ENCODE measurements at places on chromosomes 16 and 17.

- no peaks in the 10 kb centered on the region for H3K36me3 ChIP-seq
- H3K27me3 ChIP-seq: peaks cover 57% of the 10 kb centered on the region
- no peak overlapping the region for H3K4me3 ChIP-seq
Observed at GRCh38 chr17:83076938-83077337, 2.5 kb upstream of the METRNL start.

GRCh38 chr17:47254403-47254943, 846 bp downstream of the ITGB3 start:
- no peaks in the 10 kb centered on the region for H3K36me3 ChIP-seq
- H3K4me1 ChIP-seq: no peaks in the 10 kb centered on the region
- peak overlapping the region; percentile 67 for H3K4me3 ChIP-seq
- peaks cover 75% of the 10 kb centered on the region for H3K27me3 ChIP-seq
- no peak for DNase-seq
- no peak overlapping the region for H3K27ac ChIP-seq

GRCh38 chr17:55090079-55090492, 121.5 kb downstream of the STXBP4 start:
- H3K27ac ChIP-seq: no peak overlapping the region
- H3K4me1 ChIP-seq: peaks cover 9% of the 10 kb centered on the region
- no peaks in the 10 kb centered on the region for H3K27me3 ChIP-seq
- H3K36me3 ChIP-seq: peaks cover 6% of the 10 kb centered on the region

- H3K27ac ChIP-seq: peak overlapping the region; percentile 97
- no peaks in the 10 kb centered on the region for H3K36me3 ChIP-seq
- DNase-seq: peak; percentile 76
- peaks cover 26% of the 10 kb centered on the region for H3K4me1 ChIP-seq
- H3K4me3 ChIP-seq: peak overlapping the region; percentile 97
- H3K27me3 ChIP-seq: peaks cover 24% of the 10 kb centered on the region
Observed at GRCh38 chr16:51153577-51154031, 2.5 kb upstream of the SALL1 start.

DNA sequence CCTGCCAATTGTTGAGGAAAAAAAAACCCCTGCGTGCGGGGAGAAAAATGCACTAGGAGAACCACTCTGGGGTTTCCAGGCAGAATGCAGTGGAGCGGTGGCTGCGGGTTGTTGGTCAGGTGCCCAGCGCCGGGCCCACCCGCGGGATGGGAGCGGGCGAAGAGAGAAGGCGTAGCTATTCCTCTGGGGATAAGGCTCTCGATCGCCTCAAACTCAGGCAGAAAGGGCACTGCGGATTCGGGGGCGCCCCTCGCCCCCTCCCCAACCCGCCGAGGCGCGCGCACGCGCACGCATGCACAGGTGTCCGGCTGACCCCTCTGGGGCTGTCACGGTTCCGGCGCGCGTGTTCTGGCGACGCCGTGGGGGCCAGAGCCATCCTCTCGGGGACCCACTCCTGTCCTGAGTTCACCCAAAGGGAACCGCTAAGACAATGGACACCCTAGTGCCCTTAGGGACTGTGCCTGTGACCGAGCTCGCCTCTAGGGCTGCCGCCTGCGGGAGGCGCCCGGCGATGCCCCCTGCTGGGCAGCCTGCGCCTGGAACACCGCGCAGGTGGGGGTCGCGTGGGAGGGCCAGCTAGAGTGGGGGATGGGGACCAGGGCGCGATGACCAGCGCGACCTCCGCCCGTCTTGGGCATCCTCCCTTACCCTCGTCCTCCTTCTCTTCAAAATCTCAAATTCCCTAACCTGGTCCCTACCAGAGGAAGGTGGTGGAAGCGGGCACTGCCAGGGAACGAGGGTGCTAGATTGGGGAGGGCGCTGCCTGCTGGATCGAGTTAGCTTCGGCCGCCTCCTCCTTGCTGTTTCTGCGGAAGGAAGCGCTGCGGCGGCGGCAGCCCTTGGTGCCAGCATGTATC, 14.4 kb upstream of the CBX8 start:
- H3K27ac ChIP-seq: no peak overlapping the region
- H3K36me3 ChIP-seq: no peaks in the 10 kb centered on the region
- peaks cover 47% of the 10 kb centered on the region for H3K4me1 ChIP-seq
- DNase-seq: peak; percentile 57
- H3K27me3 ChIP-seq: peaks cover 97% of the 10 kb centered on the region
- peak overlapping the region; percentile 38 for H3K4me3 ChIP-seq

- DNase-seq: no peak
- H3K4me1 ChIP-seq: no peaks in the 10 kb centered on the region
- no peaks in the 10 kb centered on the region for H3K36me3 ChIP-seq
Observed at GRCh38 chr16:53370827-53371226, 63.4 kb upstream of the RBL2 start.

- H3K4me1 ChIP-seq: no peaks in the 10 kb centered on the region
- H3K27ac ChIP-seq: no peak overlapping the region
- H3K4me3 ChIP-seq: no peak overlapping the region
- H3K27me3 ChIP-seq: no peaks in the 10 kb centered on the region
- no peak for DNase-seq
Observed at GRCh38 chr16:4285167-4285566, 12.3 kb upstream of the TFAP4 start.

Data from neural progenitor cell (in vitro differentiated cells).